ENCODE measurements at places on chromosomes 6 and 20. TPM values are rescaled to one million over a fixed set of nuclear protein-coding genes. Genes with fewer than 3 reads are reported as not detected.

Gene GMPR
- total RNA-seq, result 8.9 TPM

Gene CLVS2
- total RNA-seq, result not detected

Gene ADGB
- total RNA-seq, result not detected

Gene VIP
- not detected for total RNA-seq

Gene PTCRA
- total RNA-seq, result not detected

Gene OPRM1
- not detected for total RNA-seq

Gene ITCH
- total RNA-seq, result 59.9 TPM

Gene SYCP2
- total RNA-seq, result 6.5 TPM

Gene WFDC12
- total RNA-seq, result not detected

Gene SAMD5
- not detected for total RNA-seq

Gene TFAP2C
- total RNA-seq, result not detected

Gene HLA-DRA
- 30.9 TPM for total RNA-seq

Gene MTHFD1L
- 59.7 TPM for total RNA-seq

Gene CTAGE9
- not detected for total RNA-seq

Gene SMLR1
- total RNA-seq, result not detected

Gene BMP6
- total RNA-seq, result not detected

Gene CLIC5
- 2.2 TPM for total RNA-seq

Gene FBXL4
- 9.0 TPM for total RNA-seq

Gene SLC22A2
- not detected for total RNA-seq

Gene FGD2
- total RNA-seq, result 10.1 TPM

Gene PACRG
- not detected for total RNA-seq

Gene TUBB2B
- not detected for total RNA-seq

Gene HAO1
- total RNA-seq, result not detected

Gene XKR7
- not detected for total RNA-seq

Gene PDE7B
- total RNA-seq, result 0.34 TPM

Gene SH3BGRL2
- total RNA-seq, result 0.13 TPM
